CD4-positive, alpha-beta T cell treated with Interleukin-17A for 1 hour (primary cell): ENCODE measurements at places on chromosomes 12 and 14.
A peak's percentile ranks its signal among the peaks of the same experiment; 100 is the strongest.

DNA sequence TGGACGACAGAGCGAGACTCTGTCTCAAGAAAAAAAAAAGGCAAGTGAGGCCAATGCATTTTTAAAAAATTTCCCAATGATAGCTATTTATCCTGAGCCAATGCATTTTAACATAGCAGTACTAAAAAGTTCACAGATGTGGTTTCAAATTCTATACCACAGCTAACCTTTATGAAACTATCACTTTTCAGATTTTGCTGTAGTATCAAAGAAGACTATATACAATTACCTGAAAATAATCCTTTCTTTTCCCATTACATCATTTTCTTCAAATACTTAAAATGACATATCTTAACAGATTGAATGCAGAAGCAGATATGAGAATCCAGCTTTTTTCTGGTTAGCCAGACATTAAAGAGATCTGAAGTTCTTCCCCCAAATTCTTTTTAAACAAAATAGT lies 13.2 kb downstream of the ATF7 start:
- DNase-seq = no peak

- DNase-seq = peak; percentile 28
Observed at GRCh38 chr14:106845286-106846087, 1319.1 kb downstream of the TMEM121 start.

GRCh38 chr12:2751230-2751629 lies 43.5 kb upstream of the FKBP4 start:
- no peak for DNase-seq

DNA sequence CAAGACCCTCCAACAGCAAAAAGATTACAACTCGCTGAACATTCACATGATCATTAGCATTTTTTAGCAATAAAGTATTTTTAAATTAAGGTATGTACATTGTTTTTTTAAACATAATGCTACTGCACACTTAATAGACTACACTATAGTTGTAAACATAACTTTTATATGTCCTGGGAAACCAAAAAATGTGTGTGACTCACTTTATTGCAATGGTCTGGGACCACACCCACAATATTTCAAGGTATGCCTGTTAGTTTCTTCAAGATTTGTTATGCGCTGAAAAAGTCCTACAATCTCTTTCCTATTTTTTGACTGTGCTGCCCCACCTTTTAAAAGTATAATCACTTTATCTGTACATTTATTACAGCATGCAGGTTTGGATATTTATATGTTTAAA lies 30.4 kb upstream of the PCNX4 start:
- DNase-seq = no peak

- DNase-seq = no peak
Observed at GRCh38 chr12:132246997-132247717, 82.2 kb downstream of the GALNT9 start.

DNA sequence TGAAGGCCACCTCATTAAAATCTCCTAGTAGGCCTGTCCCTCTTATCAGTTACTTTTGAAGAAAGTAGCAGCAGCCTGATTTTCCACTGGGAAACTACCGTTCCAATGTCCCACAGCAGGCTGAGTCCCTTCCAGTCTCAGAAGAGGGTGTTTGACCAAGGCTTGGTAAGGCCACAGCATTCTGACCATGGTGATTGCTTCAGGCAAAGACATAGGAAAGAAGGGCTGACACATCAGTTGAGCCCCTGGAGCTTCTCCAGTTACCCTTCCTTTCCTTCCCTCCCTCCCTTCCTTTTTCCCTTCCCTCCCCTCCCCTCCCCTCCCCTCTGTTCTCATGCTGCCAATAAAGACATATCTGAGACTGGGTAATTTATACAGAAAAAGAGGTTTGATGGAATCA lies 234.3 kb upstream of the NOS1 start:
- DNase-seq = no peak

DNA sequence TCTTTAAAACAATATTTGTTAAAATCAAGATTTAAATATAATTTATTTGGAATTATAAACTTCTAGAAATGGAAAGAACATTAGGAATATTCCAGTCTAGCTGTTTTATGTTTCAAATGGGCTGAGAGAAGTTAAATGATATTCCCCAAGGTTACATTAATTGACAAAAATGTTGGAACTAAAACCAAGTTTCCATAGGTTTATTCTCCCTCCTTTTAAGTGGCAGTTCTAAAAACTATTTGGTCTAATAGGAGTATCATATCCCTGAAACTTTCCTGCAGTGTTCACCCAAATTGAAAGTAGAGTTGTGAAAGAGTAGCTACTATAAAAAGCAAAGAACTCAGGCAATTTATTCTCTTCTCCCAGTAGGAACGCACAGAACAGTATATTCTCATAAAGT lies 1185.5 kb downstream of the LRFN5 start:
- DNase-seq = no peak

- no peak for DNase-seq
Observed at GRCh38 chr14:54220071-54220703, 176.6 kb upstream of the CDKN3 start.

- no peak for DNase-seq
Observed at GRCh38 chr12:103799857-103800771, 40.9 kb downstream of the NT5DC3 start.
